Ascending aorta (tissue), 2 donors: ENCODE measurements at places on chromosomes 16 and 17. TPM values are rescaled to one million over a fixed set of nuclear protein-coding genes. Genes with fewer than 3 reads are reported as not detected.

GRCh38 chr17:53942898-53943297 lies 120.2 kb downstream of the KIF2B start:
- DNase-seq: no peak
- no peak overlapping the region for H3K27ac ChIP-seq
- H3K36me3 ChIP-seq: no peaks in the 10 kb centered on the region
- H3K27me3 ChIP-seq: no peaks in the 10 kb centered on the region
- no peak overlapping the region for H3K4me3 ChIP-seq

DNA sequence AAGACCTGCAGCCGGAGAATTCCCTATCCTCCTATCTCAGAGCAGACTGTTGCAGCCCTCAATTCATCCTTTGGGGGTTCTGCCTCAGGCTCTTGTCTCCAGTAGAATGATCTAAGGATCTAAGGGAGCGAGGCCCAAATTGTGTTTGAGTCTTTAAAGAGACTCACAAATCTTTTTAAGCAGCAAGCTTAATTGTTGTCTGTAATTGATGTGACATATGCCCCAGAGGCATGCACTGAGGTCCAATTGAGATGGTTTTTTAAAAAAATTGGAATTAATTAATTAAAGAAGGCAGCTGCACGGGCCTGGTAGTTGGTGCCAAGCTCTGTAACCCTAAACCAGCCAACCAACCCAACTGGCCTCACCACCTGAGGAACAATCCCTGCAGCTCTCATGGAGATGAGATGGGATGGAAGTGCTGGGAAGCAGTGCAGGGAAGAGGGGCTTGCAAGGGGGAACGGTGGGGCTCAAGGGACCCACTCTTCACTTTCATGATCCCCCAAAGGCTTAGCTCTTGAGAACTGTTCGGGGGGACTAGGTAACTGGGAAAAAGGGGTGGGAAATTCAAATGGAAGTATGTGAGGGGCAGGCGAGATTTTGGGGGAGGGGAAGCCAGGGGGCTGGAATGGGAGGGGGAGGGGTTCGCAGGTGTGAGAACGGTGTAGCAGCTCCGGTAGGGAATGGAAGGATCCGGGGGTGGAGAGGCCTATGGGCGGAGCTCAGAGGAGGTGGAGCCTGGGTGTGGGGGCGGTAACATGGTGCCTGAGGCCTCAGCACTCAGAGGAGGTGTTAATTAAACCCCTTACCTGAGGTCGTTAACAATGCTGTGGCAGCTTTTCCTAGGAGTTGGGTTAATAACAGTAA lies 9.2 kb upstream of the ZNF652 start:
- no peaks in the 10 kb centered on the region for H3K36me3 ChIP-seq
- no peak for DNase-seq
- H3K4me3 ChIP-seq: no peak overlapping the region
- H3K4me1 ChIP-seq: no peaks in the 10 kb centered on the region
- H3K27me3 ChIP-seq: no peaks in the 10 kb centered on the region
- H3K27ac ChIP-seq: no peak overlapping the region

DNA sequence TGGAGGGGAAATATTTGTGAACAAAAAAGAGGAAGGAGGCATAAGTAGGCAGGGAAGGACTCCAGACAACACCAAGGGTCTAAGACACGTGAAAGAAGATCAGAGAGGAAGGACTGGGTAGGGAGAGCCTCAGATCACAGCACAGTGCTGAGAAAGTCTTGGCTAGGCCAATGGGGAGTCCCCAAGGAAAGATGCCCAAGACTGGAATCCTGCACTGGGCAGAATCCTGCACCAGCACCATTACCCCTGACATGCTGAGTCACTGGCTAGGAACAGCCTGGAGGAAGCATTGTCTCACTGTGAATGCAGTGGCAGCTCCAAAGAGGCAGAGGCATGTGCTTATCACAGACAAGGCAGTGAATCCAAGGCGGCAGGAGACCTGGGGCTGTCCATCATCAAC lies 19.2 kb downstream of the CLEC19A start:
- H3K4me1 ChIP-seq: no peaks in the 10 kb centered on the region
- H3K4me3 ChIP-seq: no peak overlapping the region
- H3K27ac ChIP-seq: no peak overlapping the region
- no peaks in the 10 kb centered on the region for H3K27me3 ChIP-seq
- no peak for DNase-seq

DNA sequence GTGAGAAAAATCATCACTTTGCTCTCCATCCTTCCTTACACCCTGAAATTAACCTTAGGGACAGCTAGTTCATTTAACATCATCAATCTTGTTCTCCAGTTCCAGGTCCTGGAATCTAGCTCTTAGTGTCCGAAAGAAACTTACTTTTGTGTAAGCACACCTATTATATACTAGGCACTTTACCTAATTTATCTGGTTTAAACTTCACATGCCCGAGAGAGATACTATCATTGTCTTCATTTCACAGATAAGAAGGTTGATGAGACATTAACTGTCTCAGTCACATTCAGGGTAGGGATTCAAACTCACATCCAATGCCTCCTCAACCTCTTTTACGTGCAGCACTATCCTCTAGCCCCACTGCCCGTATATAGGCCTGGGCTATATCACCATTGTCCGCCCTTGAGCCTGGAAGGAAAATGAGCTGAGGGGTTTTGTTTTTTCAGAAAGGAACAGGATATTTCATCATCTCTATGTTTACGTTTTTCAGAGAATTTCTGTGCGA lies 501 bp upstream of the AP2B1 start:
- H3K4me3 ChIP-seq: peak overlapping the region; percentile 82
- no peak for DNase-seq
- H3K27me3 ChIP-seq: no peaks in the 10 kb centered on the region
- peak overlapping the region; percentile 88 for H3K27ac ChIP-seq

Gene SMURF2
- total RNA-seq: 17.6 TPM

Gene ITGAX
- total RNA-seq: 3.6 TPM

Gene ST6GALNAC2
- total RNA-seq: 15.8 TPM

GRCh38 chr16:66251476-66252160 lies 114.9 kb upstream of the CDH5 start:
- no peaks in the 10 kb centered on the region for H3K36me3 ChIP-seq
- H3K4me1 ChIP-seq: no peaks in the 10 kb centered on the region
- no peak overlapping the region for H3K27ac ChIP-seq
- no peak for DNase-seq
- no peaks in the 10 kb centered on the region for H3K27me3 ChIP-seq
